ENCODE measurements at places on chromosomes 4 and X.
A peak's percentile ranks its signal among the peaks of the same experiment; 100 is the strongest.

DNA sequence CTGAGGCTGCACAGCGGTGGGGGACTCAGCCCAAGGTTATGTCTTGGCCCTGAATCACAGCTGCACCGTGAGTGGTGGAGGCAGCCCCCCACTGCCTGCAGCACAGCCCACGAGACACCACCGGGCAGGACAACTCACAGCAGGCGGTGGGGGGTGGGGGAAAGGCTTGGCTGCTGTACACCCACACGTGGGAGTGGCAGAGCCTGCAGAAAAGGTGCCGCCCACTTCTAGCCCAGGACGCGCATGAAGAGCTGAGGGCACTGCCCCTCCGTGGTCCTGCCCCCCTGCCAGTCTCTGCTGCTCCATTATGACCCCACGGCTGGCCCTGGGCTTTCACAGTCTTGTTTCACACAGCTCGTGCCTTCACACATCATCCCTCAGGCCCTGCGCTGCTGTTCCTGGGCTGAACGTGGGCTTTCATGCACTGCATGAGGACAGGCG lies 40.8 kb downstream of the FGFRL1 start:
- DNase-seq = no peak

GRCh38 chr4:126957556-126957955 lies 675.2 kb upstream of the INTU start:
- DNase-seq = no peak

GRCh38 chrX:40006106-40007017 lies 91.4 kb downstream of the BCOR start:
- peak; percentile 6 for DNase-seq

DNA sequence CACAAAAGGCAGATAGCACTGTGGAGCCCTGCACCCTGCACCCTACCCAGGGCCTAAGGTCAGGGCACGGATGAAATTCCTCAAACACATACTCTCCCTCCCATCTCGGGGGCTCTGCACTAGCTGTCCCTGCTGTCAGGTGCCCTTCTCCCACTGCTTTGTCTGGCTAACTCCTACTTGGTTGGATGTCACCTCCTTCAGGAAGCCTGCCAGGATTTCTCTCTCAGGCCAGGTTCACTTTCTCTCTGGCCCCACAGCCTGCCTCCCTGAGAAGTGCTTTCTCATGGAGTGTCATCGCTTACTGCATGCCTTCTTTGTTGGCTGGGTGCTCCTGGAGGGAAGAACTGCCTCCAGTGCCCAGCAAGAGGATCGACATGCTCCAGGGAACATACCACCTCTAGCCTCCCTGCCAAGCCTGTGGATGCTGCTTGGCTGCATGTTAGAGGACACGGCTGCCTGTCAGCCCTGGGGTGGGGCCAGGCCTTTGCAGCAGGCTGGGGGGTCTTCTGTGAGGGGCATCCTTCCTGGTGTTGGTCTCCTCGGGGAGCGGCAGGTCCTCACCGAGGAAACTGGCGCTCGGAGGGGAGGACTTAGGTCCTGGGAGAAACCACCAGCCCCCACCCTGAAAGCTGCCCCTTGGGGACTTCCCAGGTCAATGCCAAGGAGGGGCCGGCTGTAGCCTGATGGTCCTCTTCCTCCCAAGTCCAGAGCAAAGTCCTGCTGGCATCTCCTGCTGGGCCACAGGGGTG lies 15.0 kb downstream of the ABLIM2 start:
- DNase-seq = no peak

DNA sequence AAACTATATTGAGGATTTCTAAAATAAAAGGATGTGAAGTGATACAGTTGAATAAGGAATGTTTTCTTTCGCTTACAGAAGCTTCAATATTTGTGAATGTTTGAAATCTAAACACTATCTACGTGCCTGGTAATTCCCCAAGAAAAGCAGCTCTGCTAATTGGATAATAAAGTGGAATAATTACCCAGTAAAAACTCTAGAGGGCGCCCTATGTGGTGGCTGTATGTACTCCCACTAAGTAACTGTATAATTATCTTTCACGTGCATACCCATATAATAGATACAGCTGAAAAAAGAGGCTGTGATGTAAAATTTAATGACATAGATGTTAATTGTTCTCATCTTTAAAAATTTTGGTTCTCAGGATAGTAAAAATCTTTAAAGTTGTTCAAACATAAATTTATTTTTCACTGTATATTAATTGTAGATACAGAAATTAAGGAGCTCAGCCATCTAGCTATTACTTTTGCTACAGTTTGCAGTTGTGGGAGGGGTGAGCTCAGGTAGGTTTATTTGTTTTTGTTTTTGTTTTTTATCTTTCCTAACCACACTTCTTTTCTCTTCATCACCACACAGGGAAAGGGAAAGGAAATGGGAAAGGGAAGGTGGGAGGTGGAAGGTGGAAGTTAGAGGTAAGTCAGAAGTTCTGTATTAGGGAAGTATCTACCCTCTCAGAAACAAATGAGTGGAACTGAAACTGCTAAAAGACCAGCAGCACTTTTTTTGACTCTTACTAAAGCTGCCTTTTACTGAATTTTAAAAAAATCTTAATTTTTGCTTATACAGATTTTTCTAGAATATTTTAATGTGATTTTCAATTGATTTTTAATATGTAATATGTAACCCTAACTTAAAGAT lies 151.7 kb upstream of the RPS6KA6 start:
- peak; percentile 64 for DNase-seq

DNA sequence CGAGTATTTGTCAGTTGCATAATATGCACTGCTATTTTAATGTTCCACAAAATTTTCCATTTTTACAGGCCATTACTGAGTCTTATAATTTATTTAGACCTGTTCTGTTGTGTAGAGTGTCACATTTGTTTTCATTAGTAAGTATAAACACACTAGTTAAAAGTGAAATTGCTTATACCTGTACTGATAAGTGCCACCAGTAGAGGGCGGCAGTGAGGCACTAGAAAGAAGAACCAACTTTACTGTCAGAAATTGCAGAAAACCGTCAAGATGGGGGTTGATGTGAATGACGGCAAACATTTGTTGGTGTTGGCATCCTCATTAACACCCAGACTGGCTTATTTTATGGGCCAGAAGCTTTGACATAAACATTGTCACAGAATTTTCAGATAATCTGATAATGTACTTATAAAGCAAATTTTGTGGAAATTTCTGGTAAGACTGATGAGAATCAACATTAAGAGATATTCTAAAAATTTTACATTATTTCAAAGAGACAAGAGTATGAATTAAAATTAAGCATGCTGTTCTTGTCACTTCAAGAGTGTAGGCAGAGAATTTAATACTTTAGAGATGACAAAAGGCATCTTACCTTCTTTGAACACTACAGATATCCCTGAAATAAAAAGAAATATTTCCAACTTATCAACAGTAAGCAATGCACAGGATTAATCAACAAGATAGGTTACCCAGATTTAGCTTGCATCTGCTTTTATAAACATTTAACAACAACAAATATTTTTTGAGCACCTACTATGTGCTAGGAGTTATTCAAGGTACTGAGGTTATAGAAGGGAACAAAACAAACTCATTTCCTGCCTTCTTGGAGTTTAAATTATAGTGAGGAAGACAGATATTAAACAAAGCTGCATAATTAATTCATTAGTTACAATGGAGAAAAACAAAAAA lies 24.9 kb downstream of the ALPK1 start:
- DNase-seq = peak; percentile 68

DNA sequence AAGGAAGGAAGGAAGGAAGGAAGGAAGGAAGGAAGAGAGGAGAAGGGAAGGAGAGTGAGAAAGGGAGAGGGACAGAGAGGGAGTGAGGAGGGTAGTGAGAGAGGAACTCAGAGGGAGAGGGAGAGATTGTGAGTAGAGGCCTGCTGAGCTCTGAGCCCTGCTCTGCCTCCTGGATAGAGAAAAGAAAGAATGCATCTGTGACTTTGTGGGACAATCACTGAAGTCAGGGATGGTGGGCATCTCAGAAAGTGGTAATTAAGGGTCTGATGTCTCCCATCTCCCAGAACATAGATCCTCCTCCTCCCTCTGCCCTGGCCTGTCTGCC lies 142.9 kb upstream of the BANK1 start:
- no peak for DNase-seq

DNA sequence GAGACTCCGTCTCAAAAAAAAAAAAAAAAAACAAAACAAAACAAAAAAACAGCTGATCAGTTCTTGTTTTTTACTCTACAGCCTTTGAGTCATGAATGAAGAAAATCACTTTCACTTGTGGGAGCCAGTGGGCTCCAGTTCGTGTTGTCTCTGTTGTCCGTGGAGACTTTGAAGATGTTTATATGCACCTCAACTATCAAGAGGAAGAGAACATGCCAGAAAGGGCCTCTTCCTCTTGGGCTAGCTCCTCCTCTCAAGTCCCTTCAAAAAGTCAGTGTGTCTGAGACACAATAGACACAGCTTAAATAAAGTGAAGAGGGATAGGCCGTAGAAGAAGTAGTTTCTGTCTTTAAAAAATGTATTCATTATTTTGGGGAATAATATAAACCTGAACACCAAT lies 182.7 kb downstream of the KDR start:
- DNase-seq = no peak

DNA sequence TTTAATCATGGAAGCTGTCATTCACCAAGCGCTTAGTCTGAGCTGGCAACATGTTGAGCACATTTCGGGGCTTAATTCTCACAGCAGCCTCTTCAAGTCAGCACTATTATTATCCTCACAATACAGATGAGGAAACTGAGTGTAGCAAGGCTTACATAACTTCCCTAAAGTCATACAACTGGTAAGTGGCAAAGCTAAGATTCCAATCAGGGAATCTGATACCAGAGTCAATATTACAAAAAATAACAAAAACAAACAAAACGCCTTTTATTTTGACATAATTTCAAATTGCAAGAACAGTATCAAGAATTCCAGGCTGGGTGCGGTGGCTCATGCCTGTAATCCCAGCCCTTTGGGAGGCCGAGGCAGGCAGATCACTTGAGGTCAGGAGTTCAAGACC lies 120.4 kb upstream of the DUSP21 start:
- DNase-seq = no peak

DNA sequence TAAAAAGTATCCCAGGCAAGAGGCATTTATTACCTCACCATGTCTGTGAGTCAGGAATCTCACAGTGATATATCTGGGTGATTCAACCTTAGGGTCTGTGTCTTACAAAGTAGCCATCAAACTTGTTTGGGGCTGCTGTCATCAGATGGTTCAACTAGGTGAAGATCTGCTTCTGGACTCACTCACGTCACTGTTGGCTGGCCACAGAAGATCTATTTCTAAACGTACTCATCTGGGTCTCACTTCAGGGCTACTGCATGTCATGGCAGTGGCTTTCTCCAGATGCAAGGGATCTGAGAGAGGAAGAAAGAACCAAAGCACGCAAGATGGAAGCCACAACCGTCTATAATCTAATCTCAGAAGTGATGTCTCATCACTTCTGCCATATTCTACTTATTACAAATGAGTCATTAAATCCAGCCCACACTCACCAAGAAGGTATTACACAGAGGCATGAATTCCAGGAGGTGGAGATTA lies 267.8 kb upstream of the ANKRD50 start:
- no peak for DNase-seq

DNA sequence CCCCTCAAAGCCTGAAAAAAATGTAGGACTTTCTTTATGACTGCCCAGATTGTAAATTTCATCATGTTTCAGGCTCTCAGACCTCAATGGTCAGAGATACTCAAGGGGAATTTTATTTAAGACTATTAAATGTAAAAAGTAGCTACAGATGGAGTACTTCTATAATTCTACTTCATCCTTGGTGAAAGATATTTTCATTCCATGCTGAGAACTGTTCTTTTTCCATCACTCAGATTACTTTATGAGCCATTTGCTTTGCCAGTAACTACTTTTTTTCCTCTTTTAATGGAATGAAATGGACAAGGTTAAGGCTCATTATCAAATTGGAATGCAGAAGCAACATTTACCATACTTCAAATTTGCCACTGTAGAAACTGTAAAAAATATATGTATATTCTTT lies 38.0 kb upstream of the PLS3 start:
- no peak for DNase-seq

DNA sequence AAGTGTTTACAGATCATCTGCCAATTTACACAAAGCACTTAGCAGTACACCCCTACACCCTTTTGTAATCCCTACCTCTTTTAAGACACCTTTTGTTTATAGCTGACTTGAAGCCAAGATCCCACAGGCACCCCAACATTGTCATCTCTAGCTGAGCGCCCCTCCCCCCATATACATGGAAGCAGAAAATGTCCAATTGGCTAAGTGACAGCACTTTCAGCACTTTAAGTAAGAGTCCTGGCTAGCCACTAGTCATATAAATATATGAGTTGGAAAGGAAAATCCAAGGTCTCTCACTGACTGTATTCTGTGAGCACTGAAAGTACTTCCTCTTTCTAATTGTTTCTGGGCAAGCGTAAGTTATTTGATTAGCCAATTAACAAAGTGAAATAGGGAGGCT lies 108.2 kb downstream of the NSUN7 start:
- peak; percentile 6 for DNase-seq

Measured in NCI-H69 (cell line).